NCI-H187 (cell line): ENCODE measurements at places on chromosomes 6 and 20.

- no peak for DNase-seq
Observed at GRCh38 chr20:47392721-47393073, 36.2 kb upstream of the ZMYND8 start.

DNA sequence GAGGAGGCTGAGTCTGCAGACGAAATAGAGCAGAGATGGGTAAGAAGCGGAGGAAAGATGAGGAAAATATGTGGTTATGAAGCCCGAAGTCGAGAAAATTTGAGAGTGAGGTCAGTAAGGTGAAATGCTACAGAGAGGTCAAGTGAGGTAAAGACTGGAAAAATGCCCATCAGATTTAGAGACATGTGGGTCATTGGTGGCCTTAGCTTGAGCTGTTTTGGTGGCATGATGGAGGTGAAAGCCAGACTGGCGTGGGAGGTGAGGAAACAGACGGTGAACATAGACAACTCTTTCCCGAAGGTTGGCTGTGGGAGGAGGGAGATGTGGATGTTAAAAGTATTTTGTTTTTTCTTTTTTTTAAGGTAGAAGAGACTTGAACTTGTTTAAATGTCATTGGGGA is 9.4 kb downstream of the ARFGEF2 start:
- DNase-seq = no peak

DNA sequence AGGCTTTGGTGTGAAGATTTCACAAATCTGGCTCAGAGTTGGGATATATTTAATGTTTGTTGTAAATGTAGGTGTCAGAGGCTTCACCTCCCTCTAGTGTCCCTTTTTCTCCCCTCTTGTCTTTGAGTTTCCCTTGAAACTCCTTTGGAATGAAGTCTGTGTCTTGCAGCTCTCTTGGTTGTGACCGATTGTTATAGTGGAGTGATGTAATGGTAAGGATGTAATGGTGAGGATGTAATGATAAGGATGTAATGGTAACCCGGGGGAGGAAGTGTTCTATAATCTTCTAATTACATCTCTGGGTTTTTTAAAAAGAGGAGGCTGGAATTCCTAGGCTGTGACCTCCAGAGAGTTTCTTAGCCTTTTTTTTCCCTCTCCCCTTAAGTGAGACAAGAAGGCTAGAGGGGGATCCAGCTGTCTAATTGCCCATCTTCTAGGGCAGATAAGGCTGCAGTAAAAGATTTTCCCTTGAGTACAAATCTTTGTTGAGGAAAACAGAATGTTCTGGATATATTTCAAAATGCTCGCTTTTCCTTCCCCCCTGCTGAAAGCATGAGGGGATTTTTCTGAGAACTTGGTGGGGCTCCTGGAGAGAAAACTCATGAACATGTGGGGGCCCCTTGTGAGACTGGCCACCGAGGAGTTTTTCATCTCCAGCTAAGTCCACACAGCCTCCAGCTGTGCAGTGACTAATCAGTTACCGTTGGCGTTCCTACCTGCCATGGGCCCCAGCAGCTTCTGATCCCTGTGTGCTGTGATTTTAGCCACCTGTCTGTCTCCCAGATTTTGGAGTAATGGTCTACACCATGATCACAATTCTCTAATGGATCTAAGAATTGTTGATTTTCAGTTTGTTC is 156.7 kb upstream of the PMEPA1 start:
- DNase-seq = no peak

DNA sequence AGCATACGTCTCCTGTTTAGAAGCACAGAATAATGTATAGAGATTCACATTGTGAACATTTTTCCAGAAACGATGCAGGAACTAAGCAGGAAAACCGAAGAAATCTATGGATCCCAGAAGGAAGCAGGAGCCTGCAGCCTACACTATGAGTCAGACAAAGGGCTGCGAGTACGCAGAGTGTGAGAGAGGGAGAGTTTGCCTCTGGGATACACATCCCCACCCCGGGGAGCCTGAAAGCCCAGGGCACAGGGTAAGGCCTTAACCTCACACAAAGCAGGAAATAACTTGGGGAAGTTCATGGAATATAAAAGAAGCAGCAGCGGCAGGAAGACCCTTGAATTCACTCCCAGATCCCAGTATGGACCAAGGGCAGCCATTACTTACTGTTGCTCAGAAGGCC is 842.1 kb upstream of the MANEA start:
- DNase-seq = no peak

DNA sequence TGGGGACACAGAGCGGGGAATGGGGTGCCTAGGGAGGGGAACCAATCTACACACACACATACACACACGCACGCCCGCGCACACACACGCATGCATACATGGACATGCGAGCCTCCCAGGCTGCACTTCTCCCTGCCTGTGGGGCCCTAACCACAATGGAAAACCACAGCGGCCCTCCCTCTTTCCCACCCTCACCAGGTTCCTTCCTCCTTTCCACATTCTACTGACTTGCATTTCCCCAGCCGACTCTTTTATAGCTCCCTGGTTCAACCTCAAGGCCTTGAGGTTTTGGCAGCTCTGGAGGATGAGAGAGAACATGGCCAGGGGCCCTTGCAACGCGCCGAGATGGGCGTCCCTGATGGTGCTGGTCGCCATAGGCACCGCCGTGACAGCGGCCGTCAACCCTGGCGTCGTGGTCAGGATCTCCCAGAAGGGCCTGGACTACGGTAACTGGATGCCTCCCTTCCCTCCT is at the start of gene BPI:
Gene BPI, plus strand, starts transcription at position 249 of the 472 bp plus-strand sequence. Its CDS starts 68 bp downstream, at position 317.
- no peak for DNase-seq

DNA sequence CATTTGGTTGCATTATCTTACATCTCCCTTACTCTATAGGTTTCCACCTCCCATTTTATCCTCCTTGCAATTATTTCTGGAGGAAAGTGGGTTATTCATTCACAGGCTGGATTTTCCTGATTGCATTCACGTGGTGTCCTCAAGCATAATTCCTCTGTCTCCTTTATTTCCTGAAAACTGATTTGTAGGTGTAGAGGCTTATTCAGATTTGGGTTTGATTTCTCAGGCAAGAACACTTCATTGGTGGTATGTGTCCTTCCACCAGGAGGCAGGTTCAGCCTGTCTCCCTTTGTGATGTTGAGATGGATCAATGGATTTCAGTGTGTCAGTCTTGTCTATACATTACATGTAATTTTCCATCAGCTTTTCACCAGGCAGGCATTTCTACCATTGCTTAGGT is 17.3 kb downstream of the DNPH1 start:
- DNase-seq = no peak
